ENCODE measurements at places on chromosomes 3 and 15. TPM values are rescaled to one million over a fixed set of nuclear protein-coding genes. Genes with fewer than 3 reads are reported as not detected.
A peak's percentile ranks its signal among the peaks of the same experiment; 100 is the strongest.

DNA sequence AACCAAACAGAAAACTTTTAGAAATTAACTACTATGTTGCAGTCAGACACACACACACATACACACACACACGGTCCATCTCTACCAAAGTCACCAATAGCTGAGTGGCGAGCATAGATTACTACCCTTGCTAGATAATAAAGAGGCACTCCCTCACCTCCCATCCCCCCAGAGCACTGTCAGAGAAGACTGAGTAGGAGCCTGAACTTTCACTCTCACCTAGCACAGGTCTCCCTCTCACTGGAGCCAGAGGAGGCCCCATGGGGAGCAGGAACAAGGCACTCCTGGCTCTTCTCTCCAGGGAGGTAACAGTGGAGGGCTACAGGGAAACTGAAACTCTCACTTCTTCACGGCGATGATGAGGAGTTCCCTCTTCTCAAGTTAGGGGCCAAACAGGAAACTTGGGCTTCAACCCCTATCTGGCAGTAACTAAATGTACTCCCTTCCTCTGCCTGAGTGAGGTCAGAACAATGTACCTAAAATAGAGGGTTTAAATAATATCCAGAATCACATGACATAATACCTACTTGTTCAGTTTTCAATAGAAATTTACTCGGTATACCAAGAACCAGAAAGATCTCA lies 975.3 kb upstream of the GBE1 start:
- no peak for DNase-seq

DNA sequence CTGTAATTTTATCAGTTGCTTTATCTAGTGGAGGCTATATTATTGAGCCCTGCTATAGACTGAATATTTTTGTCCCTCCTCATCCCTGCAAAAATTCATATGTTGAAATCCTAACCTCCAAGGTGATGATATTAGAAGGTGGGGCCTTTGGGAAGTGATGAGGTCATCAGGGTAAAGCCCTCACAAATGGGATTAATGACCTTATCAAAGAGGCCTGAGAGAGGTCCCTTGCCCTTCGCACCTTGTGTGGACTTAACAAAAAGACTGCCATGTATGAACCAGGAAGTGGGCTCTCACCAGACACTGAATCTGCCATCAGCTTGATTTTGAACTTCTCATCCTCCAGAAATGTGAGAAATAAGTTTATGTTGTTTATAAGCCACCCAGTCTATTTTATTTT lies 381.4 kb upstream of the ONECUT1 start:
- no peak for DNase-seq

- DNase-seq, result no peak
Observed at GRCh38 chr3:4060064-4060463, 243.1 kb upstream of the SETMAR start.

- peak; percentile 34 for DNase-seq
Observed at GRCh38 chr15:41928637-41929620, 35.1 kb upstream of the SPTBN5 start.

DNA sequence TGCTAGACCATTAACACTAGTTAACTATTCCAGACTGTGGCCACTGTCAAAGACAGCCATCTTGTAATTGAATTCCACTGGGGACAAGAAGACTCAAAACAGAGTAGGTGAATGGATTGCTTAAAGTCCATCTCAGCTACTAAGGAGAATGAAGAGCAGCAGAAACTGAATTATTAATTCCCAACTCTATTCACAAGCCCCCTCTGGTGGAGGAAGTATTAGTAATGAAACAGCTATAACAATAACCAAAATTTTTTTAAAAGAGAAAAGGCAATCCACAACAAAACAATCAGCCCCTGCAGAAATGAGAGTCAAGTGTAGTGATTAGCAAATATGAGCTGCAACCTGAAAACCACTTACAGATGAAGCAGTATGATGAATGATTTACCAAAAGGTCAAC lies 302.8 kb downstream of the FHIT start:
- DNase-seq, result no peak

DNA sequence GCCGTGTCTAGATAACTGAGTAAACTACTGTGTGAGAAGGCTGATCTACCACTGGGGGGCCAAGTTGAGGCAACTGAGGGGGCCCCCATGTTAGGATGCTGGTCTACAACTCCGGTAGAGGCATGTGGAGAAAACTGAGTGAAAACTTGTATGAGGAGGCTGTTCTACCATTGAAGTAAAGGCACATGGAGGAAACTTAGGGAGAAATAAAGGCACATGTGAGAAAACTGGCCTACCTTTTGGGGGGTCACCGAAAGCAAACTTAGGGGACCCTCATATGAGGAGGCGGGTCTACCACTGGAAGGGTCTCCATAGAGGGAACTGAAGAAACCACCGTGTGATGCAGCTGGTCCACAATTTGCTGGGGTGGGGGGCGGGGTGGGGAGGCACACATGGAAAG lies 155.2 kb downstream of the FBLN2 start:
- DNase-seq, result no peak

DNA sequence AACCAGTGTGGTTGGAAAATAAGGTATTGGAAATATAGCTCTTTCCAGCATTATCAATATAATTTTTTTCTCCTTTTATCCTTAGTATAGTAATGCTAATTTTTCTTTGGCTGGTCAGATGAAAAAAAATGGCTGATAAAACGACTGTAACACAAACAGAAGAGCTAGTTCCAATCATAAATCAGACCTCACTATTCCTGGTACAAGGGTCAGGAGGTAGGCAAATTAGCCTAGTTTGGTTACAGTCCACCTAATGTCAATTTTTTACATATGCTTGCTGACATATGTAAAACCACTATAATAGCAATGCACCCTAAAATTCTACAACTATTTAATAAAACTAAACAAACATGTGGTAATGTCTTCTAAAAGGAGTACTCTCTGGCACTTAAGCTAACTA lies 19.9 kb upstream of the VPS39 start:
- no peak for DNase-seq

NISCH gene
- 19.9 TPM for polyA plus RNA-seq

ACKR2 gene
- 0.15 TPM for polyA plus RNA-seq

C2CD4B gene
- 6.1 TPM for polyA plus RNA-seq

SLC9A9 gene
- 9.8 TPM for polyA plus RNA-seq

TRIM42 gene
- polyA plus RNA-seq, result not detected

CD96 gene
- polyA plus RNA-seq, result 0.19 TPM

All from stomach (tissue), 19 donors.